ENCODE measurements at places on chromosomes 1 and 21. TPM values are rescaled to one million over a fixed set of nuclear protein-coding genes. Genes with fewer than 3 reads are reported as not detected.

The ANGPTL1 gene
- 60.4 TPM for total RNA-seq

GRCh38 chr1:30149226-30149625 lies 574.2 kb downstream of the MATN1 start:
- no peak for DNase-seq
- no peaks in the 10 kb centered on the region for H3K27me3 ChIP-seq
- H3K4me3 ChIP-seq: no peak overlapping the region
- H3K36me3 ChIP-seq: no peaks in the 10 kb centered on the region

DNA sequence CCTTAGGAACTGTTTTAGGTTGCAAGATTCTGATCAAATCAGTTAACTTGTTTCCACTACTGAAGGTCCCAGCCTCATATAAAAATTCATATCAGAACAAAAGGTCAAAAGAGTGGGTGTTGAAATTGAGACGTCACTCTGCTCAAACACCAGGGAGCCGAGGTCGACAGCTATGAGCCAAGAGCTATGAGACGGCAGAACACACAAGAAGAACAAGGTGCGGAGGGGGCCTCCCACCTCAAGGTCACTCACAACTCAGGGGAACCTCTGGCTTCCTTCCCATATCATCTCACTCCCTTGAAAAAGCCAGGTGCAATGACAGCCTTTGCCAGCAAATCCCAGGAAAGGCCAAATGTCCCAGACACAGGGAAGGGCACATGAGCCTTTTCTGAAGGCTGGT lies 749 bp downstream of the SEC16B start:
- no peak overlapping the region for H3K27ac ChIP-seq
- peaks cover 12% of the 10 kb centered on the region for H3K36me3 ChIP-seq
- no peak overlapping the region for H3K4me3 ChIP-seq

GRCh38 chr1:17669866-17670451 lies 85.2 kb upstream of the ACTL8 start:
- H3K27ac ChIP-seq: peak overlapping the region; percentile 25
- H3K27me3 ChIP-seq: no peaks in the 10 kb centered on the region
- DNase-seq: no peak
- H3K4me3 ChIP-seq: no peak overlapping the region
- H3K36me3 ChIP-seq: peaks cover 4% of the 10 kb centered on the region

GRCh38 chr21:38380481-38381137 lies 117.7 kb downstream of the ERG start:
- H3K27ac ChIP-seq: peak overlapping the region; percentile 85
- H3K4me1 ChIP-seq: peaks cover 3% of the 10 kb centered on the region
- no peaks in the 10 kb centered on the region for H3K27me3 ChIP-seq
- DNase-seq: peak; percentile 56

Data from aorta (tissue), 5 donors.